ENCODE measurements at places on chromosomes 16 and 17.

DNA sequence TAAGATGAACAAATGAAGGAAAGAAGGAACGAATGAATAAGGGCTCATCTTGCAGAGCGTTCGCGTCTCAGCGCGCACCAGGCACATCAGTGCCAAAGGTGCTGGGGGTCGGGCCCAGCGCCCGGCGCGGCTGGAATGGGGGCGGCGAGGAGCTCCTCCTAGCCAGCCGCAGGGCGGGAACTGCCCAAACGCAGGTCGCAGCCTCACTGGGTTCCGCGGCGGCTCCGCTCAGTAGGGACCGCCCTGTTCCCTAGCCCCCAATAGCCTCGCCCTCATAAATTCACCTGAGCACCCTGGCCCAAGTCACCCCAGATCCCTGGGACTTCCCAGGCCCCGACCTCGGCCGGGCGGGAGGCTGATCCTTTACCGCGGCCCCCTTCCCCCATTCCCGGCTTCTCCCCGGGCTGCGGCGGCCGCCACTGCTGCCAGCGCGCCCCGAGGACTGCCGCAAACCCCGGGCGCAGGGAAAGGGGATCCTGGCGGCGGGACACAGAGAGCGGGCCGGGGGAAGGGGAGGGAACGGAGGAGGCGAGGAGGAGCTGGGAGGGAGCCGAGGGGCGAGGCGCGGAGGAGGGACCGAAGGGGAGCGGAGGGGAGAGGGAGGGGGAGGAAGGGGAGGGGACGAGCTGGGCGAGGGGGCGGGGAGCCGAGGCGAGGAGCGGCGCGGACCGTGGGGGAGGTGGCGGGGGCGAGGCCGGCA lies 377 bp upstream of the CRHR1 start:
- peak; percentile 10 for DNase-seq
- H3K4me1 ChIP-seq, result peaks cover 4% of the 10 kb centered on the region
- H3K27me3 ChIP-seq, result peaks cover 70% of the 10 kb centered on the region

- H3K27ac ChIP-seq, result peak overlapping the region; percentile 60
- peak overlapping the region; percentile 65 for H3K4me3 ChIP-seq
- H3K36me3 ChIP-seq, result peaks cover 5% of the 10 kb centered on the region
- peaks cover 2% of the 10 kb centered on the region for H3K27me3 ChIP-seq
- peaks cover 80% of the 10 kb centered on the region for H3K4me1 ChIP-seq
These were observed 77.0 kb upstream of the TNRC6C start for GRCh38 chr17:77881545-77881944.

- H3K27me3 ChIP-seq, result peaks cover 5% of the 10 kb centered on the region
- H3K36me3 ChIP-seq, result no peaks in the 10 kb centered on the region
- DNase-seq, result peak; percentile 81
- peak within 1 kb of the TSS; percentile 88 for H3K27ac ChIP-seq
- peak within 1 kb of the TSS; percentile 88 for H3K4me3 ChIP-seq
These were observed at the start of gene NT5M for GRCh38 chr17:17303010-17303846. NT5M (plus strand) TSS chr17:17303373; CDS start chr17:17303551, 178 bp downstream.

DNA sequence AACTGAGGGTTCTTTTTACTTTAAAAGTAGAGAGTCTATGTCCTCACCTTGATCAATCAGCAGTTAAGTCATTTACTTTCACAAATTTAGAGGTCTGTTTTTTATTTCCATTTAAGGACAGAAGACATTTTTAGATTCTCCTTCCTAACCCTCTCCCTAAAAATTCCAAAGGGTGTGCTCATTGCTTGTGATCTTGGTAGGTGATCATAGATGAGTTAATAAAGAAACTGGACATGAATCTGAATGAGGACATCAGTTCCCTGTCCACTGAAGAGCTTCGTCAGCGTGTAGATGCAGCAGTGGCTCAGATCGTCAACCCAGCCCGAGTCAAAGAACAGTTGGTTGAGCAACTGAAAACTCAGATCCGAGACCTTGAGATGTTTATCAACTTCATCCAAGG lies 8.8 kb downstream of the RUNDC1 start:
- H3K4me3 ChIP-seq, result no peak overlapping the region
- H3K27me3 ChIP-seq, result no peaks in the 10 kb centered on the region
- peaks cover 9% of the 10 kb centered on the region for H3K4me1 ChIP-seq
- no peak for DNase-seq
- no peak overlapping the region for H3K27ac ChIP-seq

DNA sequence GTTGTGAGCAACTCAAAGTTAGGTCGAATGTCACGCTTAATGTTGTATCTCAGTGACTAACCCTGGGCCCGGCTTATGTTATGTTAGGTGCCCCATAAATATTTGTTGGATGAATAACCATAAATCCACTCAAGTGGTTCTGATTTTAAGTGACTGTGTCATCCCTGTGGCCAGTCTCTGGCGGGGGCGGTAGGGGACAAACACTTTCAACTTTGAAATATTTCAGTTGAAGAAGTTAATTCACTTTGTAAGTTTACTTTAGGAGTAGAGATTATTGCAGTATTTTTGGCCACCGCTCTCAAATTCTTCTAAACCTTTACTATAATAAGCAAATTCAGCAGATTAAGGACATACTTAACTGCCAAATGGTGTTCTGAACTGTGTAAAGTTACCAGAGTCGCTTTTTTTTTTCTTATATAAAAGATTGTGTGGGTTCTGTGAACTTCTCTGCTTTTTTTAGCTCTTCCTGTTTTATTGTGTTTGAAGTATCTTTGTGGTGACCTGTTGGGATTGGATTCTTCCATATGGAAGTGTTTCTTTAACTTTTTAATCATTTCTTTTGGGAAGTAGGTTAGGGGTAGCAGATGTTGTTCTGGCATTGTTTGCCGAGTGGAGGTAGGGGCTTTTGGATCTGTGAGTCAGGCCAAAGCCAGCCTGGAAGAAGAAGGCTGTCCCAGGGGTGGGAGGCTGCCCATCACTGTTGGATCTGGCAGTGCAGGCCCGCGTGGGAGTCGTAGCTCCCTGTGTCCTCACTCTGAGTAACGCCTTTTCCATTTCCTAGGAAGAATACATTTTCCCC lies 61.4 kb upstream of the TBX2 start:
- no peaks in the 10 kb centered on the region for H3K4me1 ChIP-seq
- H3K36me3 ChIP-seq, result no peaks in the 10 kb centered on the region
- no peak overlapping the region for H3K4me3 ChIP-seq
- no peaks in the 10 kb centered on the region for H3K27me3 ChIP-seq
- H3K27ac ChIP-seq, result no peak overlapping the region

- peaks cover 18% of the 10 kb centered on the region for H3K4me1 ChIP-seq
- no peak for DNase-seq
- no peaks in the 10 kb centered on the region for H3K27me3 ChIP-seq
- H3K4me3 ChIP-seq, result no peak overlapping the region
These were observed 126.0 kb downstream of the RAB11FIP4 start for GRCh38 chr17:31517524-31517923.

DNA sequence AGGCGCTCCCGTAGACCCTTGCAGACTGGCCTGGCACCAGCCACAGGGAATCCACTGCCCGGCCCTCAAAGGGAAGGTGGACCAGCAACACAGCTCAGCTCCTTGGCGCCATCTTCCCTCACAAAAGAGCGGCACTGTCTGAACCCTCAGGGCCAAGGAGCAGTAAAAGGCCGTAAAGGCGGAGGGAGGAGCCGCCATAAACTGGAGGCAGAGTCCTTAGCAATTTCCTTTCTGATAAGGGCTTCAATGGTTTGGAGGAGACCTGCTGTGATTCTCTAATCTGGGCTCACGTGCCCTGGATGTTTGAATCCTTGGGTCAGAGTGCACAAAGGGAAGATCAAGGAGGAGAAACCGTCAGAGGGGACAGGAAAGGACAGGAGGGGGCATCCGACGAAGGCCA lies 15.5 kb upstream of the AXIN2 start:
- no peaks in the 10 kb centered on the region for H3K27me3 ChIP-seq
- no peak overlapping the region for H3K27ac ChIP-seq
- no peak overlapping the region for H3K4me3 ChIP-seq
- no peaks in the 10 kb centered on the region for H3K4me1 ChIP-seq
- no peaks in the 10 kb centered on the region for H3K36me3 ChIP-seq
- DNase-seq, result no peak

- peak overlapping the region; percentile 84 for H3K4me3 ChIP-seq
- no peaks in the 10 kb centered on the region for H3K27me3 ChIP-seq
- peaks cover 32% of the 10 kb centered on the region for H3K36me3 ChIP-seq
- H3K4me1 ChIP-seq, result peaks cover 26% of the 10 kb centered on the region
These were observed 716 bp downstream of the TK1 start for GRCh38 chr17:78185981-78186691.

- peaks cover 26% of the 10 kb centered on the region for H3K4me1 ChIP-seq
- no peak for DNase-seq
- H3K36me3 ChIP-seq, result peaks cover 25% of the 10 kb centered on the region
These were observed 2.1 kb downstream of the KRT10 start for GRCh38 chr17:40820228-40820838.

DNA sequence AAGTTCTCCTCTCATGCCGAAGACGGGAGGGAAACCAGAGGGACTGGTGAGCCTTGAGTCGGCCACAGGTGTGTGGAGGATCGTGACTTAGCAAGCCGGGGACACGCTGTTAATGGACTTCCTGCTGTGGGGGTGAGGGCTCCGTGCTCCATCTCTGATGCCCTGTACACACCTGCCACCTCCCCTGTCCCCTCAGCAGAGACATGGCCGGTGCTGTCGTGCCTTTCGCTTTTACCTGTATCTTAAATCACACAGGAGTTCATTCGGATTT lies 75.9 kb upstream of the ZNF750 start:
- H3K36me3 ChIP-seq, result peaks cover 9% of the 10 kb centered on the region
- no peak overlapping the region for H3K27ac ChIP-seq
- no peak overlapping the region for H3K4me3 ChIP-seq

DNA sequence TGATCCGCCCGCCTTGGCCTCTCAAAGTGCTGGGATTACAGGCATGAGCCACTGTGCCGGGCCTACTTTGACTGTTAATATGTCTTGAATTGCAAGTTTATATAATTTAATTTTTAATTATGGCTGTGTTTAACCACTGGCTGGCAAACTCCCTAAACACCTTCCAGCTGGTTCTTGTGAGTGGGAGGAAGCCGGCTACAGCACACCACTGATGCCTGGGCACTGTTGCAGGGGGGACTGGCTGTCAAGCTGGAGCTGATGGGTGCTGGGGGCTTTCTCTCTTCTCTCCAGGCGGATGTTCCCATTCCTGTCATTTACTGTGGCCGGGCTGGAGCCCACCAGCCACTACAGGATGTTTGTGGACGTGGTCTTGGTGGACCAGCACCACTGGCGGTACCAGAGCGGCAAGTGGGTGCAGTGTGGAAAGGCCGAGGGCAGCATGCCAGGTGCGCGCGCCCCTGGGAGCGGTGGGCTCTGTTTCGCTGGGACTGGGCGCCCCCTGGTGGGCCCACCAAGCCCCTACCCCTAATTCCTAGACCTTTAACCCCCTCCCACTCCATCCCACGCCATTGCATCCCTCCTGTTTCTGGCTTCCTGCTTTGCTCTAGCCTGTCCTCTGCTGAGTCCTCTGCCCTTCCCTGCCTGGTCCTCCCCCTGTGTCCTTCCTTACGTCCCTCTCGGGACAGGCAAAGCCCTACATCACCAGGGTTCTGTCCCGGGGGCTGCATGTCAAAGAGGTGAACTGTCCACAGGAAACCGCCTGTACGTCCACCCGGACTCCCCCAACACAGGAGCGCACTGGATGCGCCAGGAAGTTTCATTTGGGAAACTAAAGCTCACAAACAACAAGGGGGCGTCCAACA lies 9.5 kb downstream of the TBX21 start:
- peak; percentile 62 for DNase-seq
- H3K4me1 ChIP-seq, result peaks cover 49% of the 10 kb centered on the region
- no peak overlapping the region for H3K27ac ChIP-seq

GRCh38 chr17:17722906-17723353 lies 41.7 kb downstream of the RAI1 start:
- peaks cover 23% of the 10 kb centered on the region for H3K27me3 ChIP-seq
- H3K36me3 ChIP-seq, result no peaks in the 10 kb centered on the region
- peaks cover 43% of the 10 kb centered on the region for H3K4me1 ChIP-seq
- no peak for DNase-seq
- no peak overlapping the region for H3K27ac ChIP-seq

All from activated naive CD8-positive, alpha-beta T cell treated with anti-CD3 and anti-CD28 coated beads, Interleukin-2, amount 50 U/mL, for 24 hours (primary cell).